ENCODE measurements at places on chromosomes 7 and 10.

- DNase-seq, result no peak
Observed at GRCh38 chr7:73638911-73639310, 14.6 kb upstream of the MLXIPL start.

DNA sequence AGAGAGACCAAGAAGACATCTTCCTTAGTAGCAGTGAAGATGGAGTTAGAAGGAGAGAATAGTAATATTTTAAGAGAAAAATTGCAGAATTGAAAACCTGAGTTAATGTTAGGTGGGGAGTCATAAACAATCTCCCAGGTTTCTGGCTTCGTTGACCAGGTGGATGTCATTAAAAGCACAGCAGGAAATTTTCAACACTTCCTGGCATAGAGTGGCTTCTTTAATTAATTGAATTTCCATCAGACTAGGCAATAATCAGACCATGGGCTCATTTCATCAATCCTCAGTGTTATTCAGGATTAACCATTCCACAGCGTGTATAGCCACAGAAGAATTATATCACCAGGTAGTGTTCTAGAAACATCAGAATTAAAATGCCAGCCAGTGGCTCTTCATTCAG, 268.2 kb downstream of the CCDC3 start:
- no peak for DNase-seq

GRCh38 chr7:112484671-112485167, 3.9 kb downstream of the LSMEM1 start:
- DNase-seq, result no peak

DNA sequence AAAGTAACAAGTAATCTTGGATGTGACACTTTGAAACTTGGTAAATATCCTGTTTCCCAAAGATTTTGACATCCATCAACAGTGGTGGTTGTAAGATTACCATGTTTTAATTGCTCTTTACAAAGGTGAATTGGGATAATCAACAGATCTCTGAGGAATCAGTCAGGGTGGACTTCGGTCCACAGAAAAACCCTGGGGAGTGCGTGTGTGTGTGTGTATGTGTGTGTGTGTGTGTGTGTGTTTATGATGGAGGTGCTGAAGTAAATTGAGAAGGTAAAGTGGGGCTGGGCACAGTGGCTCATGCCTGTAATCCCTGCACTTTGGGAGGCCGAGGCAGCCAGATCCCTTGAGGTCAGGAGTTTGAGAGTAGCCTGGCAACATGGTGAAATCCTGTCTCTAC, 12.0 kb upstream of the AUTS2 start:
- no peak for DNase-seq

GRCh38 chr10:30055226-30055662, 4.1 kb downstream of the JCAD start:
- no peak for DNase-seq

GRCh38 chr7:36180121-36180520, 27.1 kb downstream of the EEPD1 start:
- DNase-seq, result no peak

Measured in NCI-H2029 treated with DMSO at 0.1 percent for 48 hours (cell line).